ENCODE measurements at places on chromosomes 16 and 17.

DNA sequence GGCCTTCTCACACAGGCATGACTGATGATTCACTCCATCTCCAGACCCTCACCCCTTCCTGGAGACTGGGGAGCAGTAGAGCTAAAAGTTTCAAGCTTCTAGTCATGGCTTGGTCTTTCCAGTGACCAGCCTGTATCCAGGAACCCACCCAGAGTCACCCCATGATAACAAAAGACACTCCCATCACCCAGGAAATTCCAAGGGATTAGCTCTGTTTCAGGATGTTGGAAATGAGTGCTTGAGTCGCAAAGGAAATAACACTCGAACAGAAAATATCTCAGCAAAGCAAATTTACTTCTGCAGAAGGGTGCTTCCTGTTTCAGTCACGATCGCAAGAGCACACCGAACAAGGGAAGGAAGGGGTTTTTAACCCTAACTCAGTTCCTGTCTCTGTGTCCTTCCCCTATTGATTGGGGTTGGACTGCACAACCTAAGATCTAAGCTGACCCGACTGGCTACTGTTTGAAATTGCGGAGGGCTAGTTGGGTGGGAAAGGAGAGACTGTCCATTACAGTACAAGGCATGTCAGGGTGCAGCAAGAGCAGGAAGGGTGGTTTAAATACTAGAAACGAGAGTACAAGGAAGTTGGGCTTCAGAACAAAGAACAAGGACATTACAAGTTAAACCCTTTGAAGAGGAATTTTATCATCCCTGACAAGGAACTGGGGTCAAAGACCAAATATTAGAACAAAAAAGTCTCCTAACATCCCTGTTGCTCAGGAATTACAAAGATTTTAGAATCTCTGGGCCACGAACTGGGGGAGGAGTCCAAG lies 224.4 kb upstream of the CACNG5 start:
- no peak for DNase-seq

DNA sequence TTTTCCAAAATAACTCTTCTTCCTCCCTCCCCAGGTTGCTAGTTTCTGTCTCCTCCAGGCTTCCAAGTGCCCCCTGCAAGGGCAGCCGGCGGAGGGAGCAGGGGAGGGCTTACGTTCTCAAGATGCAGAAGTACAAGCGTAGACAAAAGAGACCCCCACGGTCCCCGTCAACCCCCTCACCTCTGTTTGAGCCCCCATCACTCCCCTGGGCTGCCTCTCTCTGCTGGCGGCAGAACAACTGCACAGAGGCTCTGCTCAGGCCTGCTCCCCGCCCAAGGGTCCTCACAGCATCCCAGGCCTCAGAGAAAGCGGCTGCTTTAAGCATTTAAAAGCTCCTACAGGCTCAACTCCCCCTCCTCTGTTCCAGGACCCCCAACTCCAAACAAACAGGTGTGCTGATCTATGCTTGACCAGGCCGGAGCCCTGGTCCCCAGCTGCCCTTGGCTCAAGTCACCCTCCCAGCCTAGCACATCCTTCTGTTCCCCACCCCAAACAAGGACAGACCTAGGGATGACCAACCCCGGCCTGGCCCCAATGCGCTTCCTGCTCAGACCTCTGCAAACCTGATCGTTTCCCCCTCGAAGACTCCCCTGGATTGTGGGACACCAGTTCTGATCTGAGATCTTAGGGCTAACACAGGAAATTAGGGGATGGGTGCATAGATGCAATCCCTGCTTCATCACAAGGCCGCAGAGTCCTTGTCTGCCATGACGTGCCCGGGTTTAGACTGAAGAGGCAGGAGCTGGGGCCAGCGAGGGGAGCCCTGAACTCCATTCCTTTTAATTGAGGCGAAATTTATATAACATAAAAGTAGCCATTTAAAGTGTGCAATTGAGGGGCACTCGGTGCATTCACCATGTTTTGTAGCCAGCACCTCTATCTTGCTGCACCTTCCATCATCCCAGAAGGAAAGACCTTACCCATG lies 17.2 kb upstream of the RBFOX3 start:
- no peak for DNase-seq

DNA sequence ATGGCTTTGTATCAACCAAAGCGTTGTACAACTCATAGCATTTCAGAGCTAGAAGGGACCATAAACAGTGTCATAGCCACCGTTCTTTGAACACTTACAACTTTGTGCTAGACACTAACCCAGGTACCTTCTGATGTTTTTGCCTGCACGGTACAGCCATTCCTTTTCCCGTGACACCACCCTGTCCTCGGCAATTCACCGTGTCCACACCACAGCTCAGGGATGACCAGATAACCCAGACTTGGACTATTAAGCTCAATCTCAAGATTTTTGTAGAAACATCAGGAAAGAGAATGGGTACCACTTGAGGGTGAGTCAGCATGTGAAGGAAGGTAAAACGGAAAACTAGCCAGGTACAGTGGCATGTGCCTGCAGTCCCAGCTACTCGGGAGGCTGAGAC lies 9.8 kb upstream of the CBFB start:
- DNase-seq: no peak

DNA sequence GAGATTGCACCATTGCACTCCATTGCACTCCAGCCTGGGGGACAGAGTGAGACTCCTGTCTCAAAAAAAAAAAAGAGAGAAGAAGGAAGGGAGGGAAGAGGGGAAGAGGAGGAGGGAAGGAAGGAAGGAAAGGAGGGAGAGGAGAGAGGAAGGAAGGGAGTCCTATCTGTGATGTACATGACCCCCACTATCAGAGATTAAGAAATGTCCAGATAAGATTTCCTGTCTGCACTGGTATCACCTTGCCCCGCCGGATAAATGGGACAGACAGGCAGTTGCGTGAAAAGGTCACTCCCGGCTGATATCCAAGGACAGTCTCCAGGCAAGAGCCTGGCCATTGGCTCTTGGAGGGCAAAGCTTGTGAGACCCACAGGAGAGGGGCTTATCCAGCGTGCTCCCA lies 5.2 kb upstream of the ZFPM1 start:
- DNase-seq: no peak

DNA sequence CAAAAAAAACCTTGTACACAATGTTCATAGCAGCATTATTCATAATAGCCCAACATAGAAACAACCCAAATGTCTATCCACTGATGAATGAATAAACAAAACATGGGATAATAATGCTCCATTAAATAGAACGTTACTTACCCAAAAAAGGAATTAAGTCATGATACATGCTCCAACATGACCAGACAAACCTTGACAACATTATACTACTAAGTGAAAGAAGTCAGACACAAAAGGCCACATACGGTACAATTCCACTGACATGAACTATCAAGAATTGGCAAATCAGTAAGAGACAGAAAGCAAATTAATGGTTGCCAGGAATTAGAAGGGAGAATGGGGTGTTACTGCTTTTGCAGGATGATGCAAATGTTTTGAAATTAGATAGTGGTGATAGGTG lies 193.8 kb upstream of the SHISA6 start:
- no peak for DNase-seq

- no peak for DNase-seq
Measured at GRCh38 chr17:12918142-12918541, 99.7 kb downstream of the ELAC2 start.

DNA sequence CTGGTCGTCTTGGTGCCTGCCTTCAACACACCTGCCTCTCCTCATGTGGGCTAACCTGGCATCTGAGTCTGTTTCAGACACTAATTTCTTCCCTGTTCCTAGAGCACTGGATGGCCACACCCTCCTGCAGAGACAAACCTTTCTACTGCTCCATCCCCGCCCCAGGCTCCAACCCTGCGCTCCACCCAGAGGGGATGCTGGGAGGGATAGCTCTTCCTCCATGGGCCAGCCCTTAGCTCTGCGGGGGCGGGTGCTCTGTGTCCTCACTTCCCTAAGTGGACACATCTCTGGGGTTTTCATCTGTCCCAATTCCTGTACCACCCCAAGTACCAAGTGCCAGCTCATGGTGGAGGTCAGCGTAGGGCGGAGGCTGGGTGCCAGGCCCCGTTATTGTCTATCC lies 11.0 kb upstream of the CRISPLD2 start:
- DNase-seq: no peak

DNA sequence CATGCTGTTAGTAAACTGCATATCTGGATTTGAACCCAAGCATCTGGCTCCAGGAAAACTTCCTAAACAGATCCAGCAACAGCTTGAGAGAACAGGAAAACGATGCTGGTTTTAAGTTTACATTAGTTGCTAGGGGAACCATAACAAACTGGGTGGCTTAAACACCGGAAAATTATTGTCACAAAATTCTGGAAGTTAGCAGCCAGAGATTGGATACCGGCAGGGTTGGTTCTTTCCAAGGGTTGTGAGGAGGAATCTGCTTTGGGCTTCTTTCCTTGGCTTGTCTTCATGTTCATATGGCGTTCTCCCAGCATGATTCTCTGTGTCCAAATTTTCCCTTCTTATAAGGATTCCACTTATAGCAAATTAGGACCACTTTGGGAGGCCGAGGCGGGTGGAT lies 276.9 kb upstream of the TOM1L1 start:
- DNase-seq: no peak

DNA sequence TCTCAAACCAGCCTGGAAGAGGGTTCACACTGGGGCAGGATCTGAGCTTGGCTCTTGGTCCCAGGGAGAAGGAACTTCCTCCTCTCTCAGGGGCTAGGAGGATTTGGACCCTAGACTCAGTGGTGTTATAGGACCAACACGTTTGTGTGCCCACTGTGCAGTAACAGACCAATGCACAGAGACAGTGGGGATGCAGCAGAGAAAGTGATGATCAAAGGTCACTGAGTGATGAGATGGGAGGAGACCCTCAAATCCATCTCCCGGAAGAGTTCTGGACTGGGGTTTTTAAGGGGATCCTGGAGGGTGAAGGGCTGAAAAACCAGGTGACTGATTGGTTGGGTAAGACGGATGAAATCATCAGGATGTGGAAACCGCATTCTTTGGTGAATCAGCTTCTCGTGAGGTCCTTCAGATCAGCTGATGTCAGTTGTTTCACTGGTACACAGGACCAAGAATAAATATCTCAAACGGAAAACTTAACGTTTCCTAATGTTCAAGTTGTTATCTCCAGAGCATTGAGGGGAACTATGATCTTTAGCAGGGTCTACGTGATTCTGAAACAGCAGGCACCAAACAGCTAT lies 3.3 kb upstream of the VAC14 start:
- no peak for DNase-seq

- DNase-seq: no peak
Measured at GRCh38 chr17:19610311-19610710, 38.2 kb upstream of the ALDH3A2 start.

DNA sequence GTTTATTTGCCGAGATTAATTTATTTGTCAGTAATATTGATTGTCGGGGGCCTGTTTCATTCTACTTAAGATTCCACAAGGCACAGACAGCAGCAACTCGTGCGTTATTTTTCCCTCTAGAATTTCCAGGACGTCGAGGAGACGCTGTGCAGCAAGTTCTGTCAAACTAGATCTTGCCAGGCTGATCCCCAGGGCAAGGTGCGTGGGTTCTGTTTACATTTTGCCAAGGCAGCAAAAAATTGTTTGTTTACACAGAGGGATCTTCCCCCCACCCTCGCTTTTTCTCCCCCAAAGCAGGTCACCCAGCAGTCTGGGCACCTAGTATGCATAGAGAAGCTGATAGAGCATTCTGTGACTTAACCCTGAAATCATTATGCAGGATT lies 111.4 kb downstream of the IRX3 start:
- no peak for DNase-seq

GRCh38 chr16:48441863-48442279 lies 56.7 kb upstream of the SIAH1 start:
- no peak for DNase-seq

GRCh38 chr16:10202649-10203048 lies 20.4 kb upstream of the GRIN2A start:
- no peak for DNase-seq

DNA sequence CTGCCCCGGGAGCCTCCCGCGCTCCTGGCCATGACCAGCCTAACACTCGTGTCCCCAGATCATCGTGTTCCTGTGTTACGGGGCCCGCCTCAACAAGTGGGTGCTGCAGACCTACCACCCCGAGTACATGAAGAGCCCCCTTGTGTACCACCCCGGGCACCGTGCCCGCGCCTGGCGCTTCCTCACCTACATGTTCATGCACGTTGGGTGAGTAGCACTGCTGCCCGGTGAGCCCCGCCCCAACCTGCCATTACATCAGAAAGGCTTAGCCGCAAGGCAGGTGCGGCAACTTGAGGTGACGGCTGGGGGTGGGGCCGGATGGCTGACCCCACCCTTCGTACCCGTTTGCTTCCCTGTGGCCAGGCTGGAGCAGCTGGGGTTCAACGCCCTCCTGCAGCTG lies 1.4 kb downstream of the RHBDL1 start:
- DNase-seq: peak; percentile 76

GRCh38 chr16:53741546-53741945 lies 37.6 kb downstream of the FTO start:
- DNase-seq: no peak

DNA sequence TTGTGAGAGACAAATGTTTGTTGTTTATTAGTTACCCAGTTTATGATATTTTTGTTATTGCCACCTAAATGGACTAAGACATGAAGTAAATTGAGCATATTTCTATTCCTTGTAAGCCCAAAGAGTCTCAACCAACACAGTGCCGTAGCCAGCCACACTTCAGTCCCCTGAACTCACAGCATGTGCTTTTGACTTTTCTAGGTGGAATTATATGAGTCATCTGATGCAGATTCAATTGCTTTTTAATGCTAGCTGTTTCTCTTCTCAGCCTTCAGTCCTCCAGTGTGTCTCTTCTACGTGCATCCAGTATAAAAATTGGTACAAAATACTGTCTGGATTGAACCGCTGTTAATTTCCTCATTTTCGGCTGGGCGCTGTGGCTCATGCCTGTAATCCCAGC lies 39.0 kb downstream of the IQCK start:
- no peak for DNase-seq

- no peak for DNase-seq
Measured at GRCh38 chr17:63492940-63493339, 16.1 kb downstream of the ACE start.

DNA sequence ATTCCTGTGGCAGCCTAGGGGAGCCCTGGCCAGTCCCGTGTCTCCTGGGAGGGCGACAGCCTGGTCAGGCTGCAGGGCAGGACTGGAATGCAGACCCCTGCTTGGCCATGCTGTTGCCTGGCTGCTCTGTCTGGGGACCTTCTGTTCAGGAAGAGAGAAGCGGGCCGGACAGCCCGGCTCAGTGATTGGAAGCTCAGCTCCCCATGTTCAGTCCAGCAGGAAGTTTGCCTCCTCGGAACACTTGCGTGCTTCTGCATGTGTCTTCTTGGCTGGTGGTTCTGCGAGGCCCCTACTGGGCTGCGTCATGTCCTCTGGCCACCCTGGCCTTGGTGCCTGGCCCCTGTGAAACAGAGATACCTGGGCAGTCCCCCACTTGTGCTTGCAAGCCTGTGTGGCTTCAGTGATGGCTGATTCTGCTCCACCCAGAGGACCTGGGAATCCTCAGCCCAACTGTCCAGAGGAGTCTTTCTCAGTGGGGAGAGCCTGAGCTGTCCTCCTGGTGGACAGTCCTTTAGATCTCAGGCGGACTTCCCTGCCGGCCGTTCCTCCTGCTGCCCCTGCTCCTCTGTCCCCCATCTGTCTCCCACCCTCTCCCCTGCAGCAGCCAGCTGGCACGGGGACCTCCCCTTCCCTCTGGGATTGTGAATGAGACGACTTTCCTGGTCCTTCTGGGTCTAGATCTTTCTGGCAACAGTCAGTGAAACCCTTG lies 279.5 kb downstream of the SEC14L1 start:
- no peak for DNase-seq
